Calu3 (cell line): ENCODE measurements at places on chromosomes 16 and 17. TPM values are rescaled to one million over a fixed set of nuclear protein-coding genes. Genes with fewer than 3 reads are reported as not detected.
A peak's percentile ranks its signal among the peaks of the same experiment; 100 is the strongest.

DNA sequence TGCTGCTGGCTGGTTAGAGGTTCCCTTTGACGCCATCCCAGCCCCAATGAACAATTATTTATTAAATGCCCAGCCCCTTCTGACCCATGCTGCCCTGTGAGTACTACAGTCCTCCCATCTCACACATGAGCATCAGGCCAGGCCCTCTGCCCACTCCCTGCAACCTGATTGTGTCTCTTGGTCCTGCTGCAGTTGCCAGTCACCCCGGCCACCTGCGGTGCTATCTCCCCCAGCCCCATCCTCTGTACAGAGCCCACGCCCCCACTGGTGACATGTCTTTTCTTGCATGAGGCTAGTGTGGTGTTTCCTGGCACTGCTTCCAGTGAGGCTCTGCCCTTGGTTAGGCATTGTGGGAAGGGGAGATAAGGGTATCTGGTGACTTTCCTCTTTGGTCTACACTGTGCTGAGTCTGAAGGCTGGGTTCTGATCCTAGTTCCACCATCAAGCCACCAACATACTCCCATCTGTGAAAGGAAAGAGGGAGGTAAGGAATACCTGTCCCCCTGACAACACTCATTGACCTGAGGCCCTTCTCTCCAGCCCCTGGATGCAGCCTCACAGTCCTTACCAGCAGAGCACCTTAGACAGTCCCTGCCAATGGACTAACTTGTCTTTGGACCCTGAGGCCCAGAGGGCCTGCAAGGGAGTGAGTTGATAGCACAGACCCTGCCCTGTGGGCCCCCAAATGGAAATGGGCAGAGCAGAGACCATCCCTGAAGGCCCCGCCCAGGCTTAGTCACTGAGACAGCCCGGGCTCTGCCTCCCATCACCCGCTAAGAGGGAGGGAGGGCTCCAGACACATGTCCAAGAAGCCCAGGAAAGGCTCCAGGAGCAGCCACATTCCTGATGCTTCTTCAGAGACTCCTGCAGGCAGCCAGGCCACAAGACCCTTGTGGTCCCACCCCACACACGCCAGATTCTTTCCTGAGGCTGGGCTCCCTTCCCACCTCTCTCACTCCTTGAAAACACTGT lies 11.3 kb downstream of the CX3CL1 start:
- H3K36me3 ChIP-seq, result peaks cover 23% of the 10 kb centered on the region
- no peak overlapping the region for H3K4me3 ChIP-seq
- peak overlapping the region; percentile 32 for H3K27ac ChIP-seq
- peak; percentile 49 for DNase-seq

Gene RCVRN
- not detected in 2 replicates for total RNA-seq

DNA sequence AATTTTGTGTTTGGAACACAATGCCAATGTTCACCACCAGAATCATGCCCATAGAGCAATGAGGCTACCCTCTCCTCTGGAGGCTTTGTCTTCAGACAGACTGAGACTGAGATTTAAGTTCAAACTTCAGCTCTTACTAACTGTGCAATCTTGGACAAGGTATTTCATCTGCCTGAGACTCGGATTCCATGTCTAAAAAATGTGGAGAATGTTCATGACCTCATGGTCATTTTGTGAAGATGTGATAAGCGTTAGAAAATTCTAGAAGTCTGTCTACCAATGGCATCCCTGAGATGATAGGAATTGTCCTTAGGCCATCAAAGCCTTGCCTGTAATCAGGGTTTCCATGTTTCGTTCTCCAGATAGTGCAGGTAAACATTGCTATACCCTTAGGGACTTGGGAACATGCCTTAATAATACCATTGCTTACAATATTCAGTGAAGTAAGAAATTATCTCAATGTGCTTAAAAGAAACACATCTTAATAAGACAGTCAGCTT lies 388.2 kb upstream of the MAF start:
- H3K27ac ChIP-seq, result no peak overlapping the region
- H3K27me3 ChIP-seq, result no peaks in the 10 kb centered on the region
- no peak for DNase-seq
- no peaks in the 10 kb centered on the region for H3K4me1 ChIP-seq

Gene ASPHD1
- 54.1 and 64.1 TPM in 2 replicates for total RNA-seq
